Activated T-helper 2 cell treated with anti-CD3 and anti-CD28 coated beads, Interferon-gamma antibody, Interleukin-2, Interleukin-4, amounts not matched to agents 10 μg/mL and 5 μg/mL and 100 μg/mL, durations not matched to agents 14 hours and 24 hours and 36 hours (primary cell): ENCODE measurements at places on chromosomes 16 and 17.

DNA sequence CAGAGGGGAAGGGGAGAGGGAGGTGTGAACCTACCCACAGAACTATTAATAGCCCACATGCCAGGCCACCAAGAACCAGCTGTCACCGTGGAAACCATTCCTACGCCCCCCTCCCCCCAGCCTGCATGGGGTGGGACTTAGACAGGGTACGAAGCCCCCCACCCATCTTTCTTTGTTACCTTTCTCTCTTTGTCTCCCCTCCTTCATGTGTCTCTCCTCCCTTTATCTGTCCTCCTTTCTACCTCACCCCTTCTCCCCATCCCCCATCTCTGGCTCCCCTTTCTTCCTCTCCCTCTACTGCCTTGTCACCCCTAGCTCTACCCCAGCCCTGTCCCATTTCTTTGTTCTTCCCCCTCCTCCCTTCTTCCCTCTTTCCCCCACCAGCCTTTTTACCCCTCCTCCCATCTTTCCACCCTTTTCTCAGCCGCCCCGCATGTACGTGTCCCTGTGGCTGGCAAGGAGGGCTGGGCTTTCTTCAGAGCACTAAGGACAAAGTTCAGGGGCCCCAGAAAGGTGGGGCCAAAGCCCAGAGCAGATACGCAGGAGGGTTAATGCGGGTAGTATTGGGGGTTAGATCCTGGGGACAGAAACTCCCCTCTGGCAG, 8.0 kb downstream of the THRA start:
- no peak for DNase-seq

GRCh38 chr17:30308406-30308805, 16.7 kb upstream of the BLMH start:
- no peak for DNase-seq

GRCh38 chr17:81422776-81423697, 27.8 kb downstream of the BAHCC1 start:
- no peak for DNase-seq

DNA sequence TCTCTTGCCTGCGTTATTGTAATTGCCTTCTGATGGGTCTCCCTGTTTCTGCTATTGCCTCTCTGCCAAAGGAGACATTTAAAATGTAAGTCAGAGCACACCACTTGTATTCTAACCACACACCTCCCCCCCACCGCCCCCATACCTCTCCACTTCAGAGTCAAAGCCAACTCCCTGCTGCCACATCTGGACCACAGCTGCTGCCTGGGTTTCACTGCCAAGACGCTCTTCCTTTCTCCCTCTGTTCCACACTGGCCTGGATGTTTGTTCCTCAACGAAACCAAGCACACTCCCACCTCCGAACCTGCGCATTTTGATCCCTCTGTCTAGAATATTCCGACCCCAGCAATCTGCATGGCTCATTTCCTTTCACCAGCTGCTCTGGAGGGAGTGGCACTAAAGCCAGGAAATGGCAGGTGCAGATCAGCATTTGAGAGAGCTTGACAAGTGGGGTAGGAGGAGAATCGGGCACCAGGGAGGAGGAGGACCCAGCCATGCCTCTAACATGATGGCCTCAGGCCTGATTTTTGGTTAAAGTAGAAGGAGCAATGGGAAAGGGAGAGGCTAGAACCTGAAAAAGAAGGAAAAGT, 92.4 kb upstream of the HS3ST2 start:
- no peak for DNase-seq

DNA sequence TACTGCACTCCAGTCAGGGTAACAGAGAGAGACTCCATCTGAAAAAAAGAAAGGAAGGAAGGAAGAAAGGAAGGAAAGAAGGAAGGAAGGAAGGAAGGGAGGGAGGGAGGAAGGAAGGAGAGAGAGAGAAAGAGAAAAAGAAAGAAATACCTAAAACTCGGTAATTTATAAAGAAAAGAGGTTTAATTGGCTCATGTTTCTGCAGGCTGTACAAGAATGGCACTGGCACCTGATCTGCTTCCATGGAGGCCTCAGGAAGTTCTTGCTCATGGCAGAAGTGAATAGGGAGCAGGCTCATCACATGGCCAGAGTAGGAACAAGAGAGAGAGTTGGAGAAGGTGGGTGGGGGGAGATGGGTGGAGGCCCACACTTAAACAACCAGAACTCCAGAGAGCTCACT, 215.2 kb upstream of the IRX3 start:
- DNase-seq, result no peak

DNA sequence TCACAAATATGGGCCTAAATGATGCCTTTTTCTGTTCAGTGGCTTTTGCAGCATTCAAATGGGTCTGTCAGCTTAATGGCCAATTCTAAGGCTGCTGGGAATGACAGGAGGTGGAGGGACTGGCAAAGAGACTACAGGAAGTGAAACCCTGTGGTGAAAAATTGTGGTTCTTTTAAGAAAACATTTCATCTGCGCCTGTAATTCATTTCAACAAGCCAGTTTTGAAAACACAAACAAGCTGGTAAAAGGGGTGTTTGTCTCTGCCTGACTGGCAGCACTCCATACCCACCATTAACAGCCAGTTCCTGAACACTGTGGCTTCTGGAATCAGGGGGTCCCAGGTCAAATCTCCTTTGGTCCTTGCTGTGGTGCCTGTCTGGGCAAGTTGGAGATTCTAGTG, 3.6 kb upstream of the KDM8 start:
- peak; percentile 37 for DNase-seq

- DNase-seq, result no peak
Measured at GRCh38 chr16:50879873-50880695, 138.2 kb downstream of the CYLD start.

DNA sequence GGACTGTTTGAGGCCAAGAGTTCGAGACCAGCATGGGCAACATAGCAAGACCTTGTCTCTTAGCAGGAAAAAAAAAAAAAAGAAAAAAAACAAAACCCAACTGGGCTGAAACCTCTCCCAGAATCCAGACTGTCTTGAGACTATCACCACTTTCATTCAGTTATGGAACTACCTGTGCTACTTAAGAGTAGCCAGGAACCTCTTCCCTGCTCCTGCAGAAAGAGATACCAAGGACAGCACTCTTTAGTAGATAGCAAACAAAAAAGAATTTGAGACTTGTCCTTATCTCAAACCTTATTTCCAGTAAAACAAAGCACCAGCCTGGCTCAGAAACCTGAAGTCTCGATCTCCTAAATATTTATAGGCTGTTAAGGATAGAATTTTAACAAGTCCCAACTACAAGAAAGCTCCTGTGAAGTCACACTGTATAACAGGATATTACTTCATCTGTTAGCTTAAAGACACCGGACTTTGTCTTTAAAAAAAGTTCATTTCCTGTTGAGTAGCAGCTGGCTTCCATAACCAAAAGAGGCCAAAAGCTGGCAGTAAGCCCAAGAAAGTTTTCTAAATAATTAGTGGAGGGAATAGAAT, 5.1 kb downstream of the CDR2 start:
- no peak for DNase-seq

- no peak for DNase-seq
Measured at GRCh38 chr17:8955021-8955959, 10.2 kb downstream of the PIK3R5 start.

GRCh38 chr16:89150090-89150835, 21.3 kb upstream of the CDH15 start:
- no peak for DNase-seq

GRCh38 chr16:63512910-63513309, 1476.7 kb upstream of the CDH8 start:
- no peak for DNase-seq

GRCh38 chr17:14854691-14855090, 410.4 kb downstream of the PMP22 start:
- no peak for DNase-seq

GRCh38 chr16:16019488-16019887, 70.1 kb downstream of the ABCC1 start:
- DNase-seq, result no peak

GRCh38 chr16:1745181-1745899, 26.0 kb downstream of the NME3 start:
- no peak for DNase-seq

DNA sequence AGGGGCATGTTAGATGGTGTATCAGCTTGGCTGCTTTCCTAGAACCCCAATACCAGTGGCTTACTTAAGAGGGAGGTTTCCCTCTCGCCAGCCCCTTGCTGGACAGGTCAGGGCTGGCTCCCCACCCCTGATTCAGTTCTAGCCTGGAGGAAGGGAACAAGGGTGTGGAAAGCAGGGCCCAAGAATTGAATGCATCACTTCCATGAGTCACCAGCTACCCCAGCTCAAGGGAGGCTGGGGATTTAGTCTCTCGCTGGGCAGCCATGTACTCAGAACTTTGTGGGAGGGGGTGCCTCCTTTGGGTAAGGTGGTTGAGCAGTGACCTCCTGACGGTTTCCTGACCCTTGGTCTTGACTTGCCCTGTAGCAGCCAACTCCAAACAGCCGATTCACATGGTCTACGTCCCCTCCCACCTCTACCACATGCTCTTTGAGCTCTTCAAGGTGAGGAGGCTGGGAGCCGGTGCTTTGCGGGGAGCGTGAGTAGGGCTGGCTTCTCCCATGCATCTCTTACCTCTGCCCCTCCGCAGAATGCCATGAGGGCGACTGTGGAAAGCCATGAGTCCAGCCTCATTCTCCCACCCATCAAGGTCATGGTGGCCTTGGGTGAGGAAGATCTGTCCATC, 12.8 kb downstream of the PDK2 start:
- no peak for DNase-seq

DNA sequence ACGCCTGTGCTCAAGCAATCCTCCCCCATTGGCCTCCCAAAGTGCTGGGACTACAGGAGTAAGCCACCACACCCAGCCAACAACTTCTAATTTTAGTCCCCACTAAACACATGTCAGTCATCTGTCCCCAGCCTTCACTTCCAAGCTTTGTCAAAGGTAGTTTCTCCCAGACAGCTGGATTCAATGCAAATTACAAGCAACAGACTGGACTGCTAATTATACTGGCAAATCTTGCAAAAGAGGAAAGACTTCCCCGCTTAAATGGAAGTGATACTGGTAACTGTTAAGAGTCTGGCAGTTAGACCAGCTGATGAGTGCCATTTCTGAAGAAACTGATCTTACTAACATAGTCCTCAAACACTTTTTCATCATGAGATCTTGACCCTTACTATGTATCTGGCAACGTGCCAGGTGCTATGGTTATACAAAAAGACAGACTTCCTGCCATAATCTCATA, 8.2 kb upstream of the GGA2 start:
- DNase-seq, result no peak

- DNase-seq, result no peak
Measured at GRCh38 chr17:64214950-64215349, 48.1 kb downstream of the TEX2 start.

- no peak for DNase-seq
Measured at GRCh38 chr17:15261802-15262290, 3.3 kb downstream of the PMP22 start.

GRCh38 chr17:33816842-33817617, 438.1 kb upstream of the CCL2 start:
- DNase-seq, result no peak

DNA sequence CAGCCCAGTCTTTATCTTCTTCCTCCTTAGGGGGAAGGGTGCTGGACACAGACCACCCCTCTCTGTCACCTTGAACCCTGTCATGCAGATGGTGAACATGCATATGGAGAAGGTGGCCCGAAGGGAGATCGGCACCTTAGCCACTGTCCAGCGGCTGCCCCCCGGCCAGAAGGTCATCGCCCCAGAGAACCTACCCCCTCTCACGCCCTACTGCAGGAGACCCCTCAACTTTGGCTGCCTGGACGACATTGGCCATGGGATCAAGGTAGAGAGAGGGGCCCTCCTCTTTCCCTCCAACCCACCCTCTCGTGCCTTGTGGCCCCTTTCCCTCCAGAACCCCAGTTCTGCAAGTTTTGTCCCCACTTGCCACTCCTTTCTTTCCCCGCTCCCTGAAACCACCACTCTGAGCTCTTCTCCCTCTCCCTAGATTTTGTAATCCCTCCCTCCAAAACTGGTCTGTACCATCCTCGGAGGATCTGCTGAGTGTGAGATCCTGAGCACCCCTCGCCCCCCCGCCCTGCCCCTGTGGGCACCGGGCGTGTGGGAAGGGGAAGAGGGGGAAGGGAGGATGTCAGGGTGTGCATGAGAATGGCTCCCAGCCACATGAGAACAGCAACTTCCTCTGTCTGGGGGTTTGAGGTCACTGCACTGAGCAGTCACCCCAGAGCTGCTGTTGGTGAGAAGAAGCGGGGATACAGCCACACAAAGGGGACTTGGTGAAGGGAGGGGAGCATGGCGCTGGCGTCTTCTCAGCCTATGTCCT, 7.3 kb downstream of the ABI3 start:
- peak; percentile 61 for DNase-seq

- no peak for DNase-seq
Measured at GRCh38 chr17:70171159-70171558, 1.8 kb downstream of the KCNJ2 start.

GRCh38 chr17:21353326-21354010, 22.7 kb upstream of the KCNJ12 start:
- DNase-seq, result no peak

DNA sequence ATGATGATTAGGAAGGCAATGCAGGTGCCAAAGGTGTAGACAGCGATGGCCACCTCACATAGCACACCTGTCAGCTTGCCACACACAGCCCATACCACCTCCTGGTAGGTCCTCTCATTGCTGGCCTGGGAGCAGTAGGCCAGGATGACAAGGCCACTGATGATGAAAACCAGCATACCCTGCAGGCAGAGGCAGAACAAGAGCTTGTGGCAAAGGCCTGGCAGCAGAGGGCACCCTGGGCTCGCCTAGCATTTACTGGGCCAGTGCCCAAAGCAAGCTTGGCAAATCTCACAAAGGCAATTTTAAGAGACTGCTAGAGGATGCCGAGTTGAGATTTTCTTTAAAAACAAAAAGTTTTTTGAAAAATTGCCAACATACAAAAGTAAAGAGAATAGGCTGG, 5.9 kb downstream of the SLC38A7 start:
- no peak for DNase-seq

DNA sequence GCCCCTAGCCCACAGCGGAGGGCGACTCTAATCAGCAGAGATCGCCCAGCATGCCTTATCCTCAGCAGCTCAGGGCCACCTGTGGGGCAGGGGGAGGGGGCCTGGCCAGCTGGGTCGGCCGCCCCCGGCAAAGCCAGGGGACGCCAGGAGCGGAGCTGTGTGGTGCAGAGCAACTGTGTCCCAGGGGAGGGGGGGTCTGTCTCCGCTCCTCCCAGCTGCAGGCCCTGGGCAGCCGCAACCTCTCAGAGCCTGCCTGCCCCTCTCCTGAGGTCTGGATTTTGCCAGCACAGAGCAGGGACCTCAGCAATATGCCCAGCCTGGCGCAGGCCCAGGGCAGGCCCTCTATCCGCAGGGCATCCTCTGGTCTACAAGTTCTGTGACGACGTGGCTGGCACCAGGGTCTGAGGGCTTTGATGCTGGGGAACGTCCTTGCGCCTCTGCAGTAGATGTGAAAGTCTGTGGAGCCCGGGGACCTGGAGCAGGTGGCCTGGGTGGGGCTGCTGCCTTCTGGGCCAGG, 36.5 kb upstream of the SLC38A10 start:
- no peak for DNase-seq

- no peak for DNase-seq
Measured at GRCh38 chr16:69318911-69319289, 7.8 kb downstream of the VPS4A start.

- no peak for DNase-seq
Measured at GRCh38 chr16:30381291-30382041, 895 bp downstream of the SEPTIN1 start.

GRCh38 chr17:1649844-1650501, at the start of gene RILP:
Gene RILP, minus strand, starts transcription at chr17:1649866. Its CDS starts 62 bp downstream, at chr17:1649804.
- no peak for DNase-seq
